Mesothelial cell of epicardium (in vitro differentiated cells): ENCODE measurements at places on chromosomes 3 and 15. TPM values are rescaled to one million over a fixed set of nuclear protein-coding genes. Genes with fewer than 3 reads are reported as not detected.

DNA sequence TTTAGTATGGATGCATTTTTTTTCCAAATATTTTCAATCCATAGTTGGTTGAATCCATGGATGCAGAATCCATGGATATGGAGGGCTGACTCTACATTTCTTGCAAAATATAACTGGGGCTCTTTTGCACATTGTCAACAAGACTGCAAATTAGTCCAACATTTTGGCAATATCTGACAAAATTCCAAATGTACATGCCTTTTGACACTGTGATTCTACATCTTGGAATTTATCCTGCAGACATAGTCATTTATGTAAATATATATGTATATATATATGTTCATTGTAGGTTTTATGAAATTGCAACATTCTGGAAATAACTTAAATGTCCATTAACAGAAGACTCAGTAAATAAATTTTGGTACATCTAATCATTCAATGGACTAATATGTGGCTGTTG, 203.0 kb downstream of the THRB start:
- no peak for DNase-seq

DNA sequence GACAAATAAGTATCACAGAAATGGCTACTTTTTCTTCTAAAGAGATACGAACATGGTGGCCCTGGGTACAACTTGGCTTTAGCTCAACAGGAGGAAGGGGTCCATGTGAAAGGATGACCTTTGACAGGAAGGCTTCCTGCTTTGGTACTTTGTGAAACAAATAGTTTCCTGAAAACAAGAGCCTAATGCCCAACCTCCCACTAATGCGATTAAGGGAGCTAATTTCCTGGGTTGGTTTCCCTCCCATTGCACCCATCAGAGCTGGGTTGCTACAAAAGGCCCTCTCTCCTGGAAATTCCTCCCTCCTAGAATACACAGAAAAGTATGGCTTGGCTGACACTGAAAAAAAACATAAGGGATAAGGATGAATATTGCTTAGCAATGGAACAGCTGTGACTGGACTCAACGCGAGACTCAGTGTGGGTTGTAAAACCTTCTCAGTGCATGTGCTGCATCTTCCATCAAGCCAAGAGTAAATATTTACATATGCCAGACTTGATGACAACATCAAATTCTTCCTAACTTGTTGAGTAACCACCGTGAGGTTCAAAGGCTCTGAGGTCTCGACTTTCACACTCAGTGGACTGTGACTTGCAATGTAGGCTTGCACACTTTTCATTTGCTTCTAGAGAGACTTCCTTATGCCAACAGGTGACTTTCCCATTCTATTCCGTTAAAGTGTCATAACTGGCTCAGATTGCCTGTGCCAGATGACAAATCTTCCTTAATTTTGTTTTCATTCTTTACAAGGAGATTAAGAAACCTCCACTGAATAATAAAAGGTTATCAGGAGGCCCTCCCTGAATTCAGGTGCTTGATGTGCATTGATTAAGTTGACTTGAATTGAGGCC, 60.1 kb downstream of the ADAMTS9 start:
- DNase-seq = no peak

- DNase-seq = no peak
Measured at GRCh38 chr3:172598904-172599303, 75.7 kb upstream of the TNFSF10 start.

DNA sequence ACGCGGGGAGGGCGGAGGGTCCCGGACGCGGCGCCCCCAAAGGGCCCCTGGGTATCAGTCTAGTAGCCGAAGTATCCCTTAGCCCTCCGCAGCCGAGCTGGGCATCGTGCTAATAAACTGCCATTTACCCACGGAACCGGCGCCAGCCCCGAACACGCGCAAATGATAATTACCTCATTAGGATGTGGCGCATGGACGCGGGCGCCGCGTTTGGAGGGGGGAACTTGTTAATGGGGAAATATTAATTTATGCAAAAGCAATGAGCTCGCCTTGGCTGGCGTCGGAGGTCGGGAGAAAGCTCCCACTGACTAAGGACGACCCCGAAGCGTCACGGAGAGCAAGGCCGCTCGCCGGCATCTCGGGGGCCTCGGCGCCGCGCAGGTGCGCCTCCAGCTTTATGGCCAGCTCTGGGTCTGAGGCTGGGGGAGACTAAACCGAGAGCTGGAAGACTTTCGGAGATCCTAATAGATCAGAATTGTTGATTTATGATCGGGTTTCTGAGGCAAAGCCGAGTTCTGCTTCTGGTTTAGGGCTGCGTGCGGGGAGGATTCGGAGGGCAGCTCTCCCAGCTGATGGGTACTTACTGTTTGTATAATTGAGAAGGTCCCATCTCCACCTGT, 474 bp upstream of the FEZF2 start:
- no peak for DNase-seq

GRCh38 chr3:160921020-160921635, 165.1 kb downstream of the PPM1L start:
- no peak for DNase-seq

DNA sequence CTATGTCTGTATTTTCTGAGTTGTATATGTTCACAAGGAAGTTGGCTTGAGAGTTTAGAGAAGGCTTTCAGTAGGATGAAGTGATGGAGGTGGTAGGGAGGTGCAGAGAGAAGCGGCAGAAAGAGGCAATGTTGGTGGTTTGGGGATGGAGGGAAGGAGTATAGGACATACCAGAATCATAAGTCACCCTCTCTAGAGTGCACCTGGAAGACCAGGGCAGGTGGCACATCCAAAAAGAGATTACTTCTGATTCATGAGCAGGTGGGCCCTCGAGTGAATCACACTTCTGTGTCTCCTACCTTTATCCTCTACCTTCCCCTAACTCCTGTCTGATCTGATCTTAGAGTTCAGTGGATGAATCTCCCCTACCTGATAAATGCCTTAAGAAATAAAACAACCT, 41.8 kb upstream of the MRPL3 start:
- no peak for DNase-seq

DNA sequence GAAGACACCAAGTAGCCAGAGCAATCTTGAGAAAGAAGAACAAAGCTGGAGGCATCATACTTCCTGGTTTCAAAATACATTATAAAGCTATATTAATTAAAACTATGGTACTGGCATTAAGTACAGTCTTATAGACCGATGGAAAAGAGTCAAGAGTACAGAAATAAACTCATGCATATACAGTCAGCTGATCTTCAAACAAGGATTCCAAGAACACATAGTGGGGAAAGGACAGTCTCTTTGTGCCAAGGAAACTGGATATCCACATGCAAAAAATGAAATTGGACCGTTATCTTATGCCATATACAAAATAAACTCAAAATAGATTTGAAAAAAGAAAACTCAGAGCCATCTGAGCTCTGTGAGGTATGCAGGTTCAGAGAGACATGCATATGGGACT, 57.4 kb downstream of the SERP1 start:
- no peak for DNase-seq

DNA sequence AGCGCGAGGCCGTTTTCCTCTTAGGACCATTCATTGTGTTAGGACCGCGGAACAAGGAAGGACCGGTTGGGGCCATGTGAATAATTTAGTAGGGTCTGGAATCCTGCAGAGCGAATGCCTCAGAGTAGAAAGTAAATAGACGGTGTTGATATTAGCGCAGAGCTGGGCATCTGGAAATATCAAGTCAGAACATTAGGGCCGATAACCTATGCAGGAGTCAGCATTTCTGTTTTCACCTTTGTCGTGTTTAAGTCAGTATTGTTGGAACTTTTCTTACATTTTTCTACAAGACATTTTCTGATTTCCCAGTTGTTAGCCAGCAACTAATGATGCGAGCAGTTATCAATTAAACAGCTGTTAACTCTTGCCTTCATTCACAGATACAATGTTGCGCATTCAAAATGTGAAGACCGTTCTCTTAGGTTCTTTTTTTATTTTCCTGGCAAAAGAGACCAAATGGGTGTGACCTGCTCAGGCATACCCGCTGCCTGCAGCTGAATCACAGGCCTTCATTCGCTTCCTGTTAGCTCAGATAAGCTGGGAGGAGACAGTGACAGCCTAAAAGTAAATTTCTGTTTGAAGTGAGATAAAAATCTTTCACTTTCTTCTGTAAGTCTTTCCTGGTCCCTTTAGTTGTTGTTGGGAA, 966 bp upstream of the PKM start:
- no peak for DNase-seq

DNA sequence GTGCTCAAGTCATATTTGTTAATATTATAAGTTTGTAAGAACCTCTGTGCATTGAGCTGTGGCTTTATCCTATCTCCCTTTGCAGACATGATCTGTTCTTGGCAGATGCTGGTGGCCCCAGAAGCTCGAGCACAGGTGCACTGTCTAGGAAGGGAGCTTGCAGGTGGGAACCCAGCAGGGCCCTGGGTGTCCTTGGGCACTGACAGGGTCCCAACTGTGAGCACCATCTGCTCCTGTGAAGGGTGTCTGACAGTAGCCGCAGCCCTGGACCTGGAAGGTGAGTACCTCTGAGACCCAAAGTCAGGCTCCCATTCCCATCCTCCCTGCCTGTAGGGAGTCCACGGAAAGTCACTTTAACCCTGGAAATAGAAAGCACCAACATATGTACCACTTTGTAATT, 2.4 kb upstream of the REC114 start:
- DNase-seq = no peak

DNA sequence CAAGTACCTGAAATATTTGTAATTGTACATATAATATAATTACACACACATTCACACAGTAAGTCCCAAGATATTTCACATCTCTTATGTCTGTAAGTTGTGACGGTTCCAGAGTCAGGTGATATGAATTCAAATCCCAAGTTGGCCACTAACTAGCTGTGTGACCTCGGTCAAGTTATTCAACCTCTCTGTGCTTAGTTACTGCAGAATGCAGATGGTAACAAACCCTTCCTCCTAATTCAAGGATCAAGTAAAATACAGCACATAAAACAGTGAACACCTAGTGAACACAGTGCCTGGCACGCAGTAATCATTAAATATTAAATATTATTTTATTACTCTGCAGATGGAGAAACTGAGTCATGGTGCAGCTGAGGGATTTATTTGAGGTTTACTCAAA, 6.9 kb downstream of the PRICKLE2 start:
- DNase-seq = no peak

GRCh38 chr15:59160880-59161593, 45.6 kb upstream of the LDHAL6B start:
- no peak for DNase-seq

Gene WDR49
- total RNA-seq = 0.40 to 0.55 TPM (median 0.47 TPM) in 3 replicates

Gene NCBP2
- total RNA-seq = 77.9 to 83.0 TPM (median 82.8 TPM) in 3 replicates

Gene CD96
- 0.20 to 0.27 TPM (median 0.23 TPM) in 3 replicates for total RNA-seq

Gene TTC23
- 32.3 to 34.6 TPM (median 34.0 TPM) in 3 replicates for total RNA-seq
